ENCODE measurements at places on chromosomes 13 and 19. TPM values are rescaled to one million over a fixed set of nuclear protein-coding genes. Genes with fewer than 3 reads are reported as not detected.

Gene ZNF345
- 11.7 TPM for total RNA-seq

Gene SIGLEC6
- 0.23 TPM for total RNA-seq

Gene UPK1A
- total RNA-seq = not detected

Gene ATP12A
- total RNA-seq = not detected

Gene ADGRE2
- total RNA-seq = 0.82 TPM

Gene NCLN
- total RNA-seq = 55.9 TPM

Gene ALOX5AP
- total RNA-seq = 24.2 TPM

Gene FOXO1
- total RNA-seq = 73.0 TPM

Gene GJB6
- 2.9 TPM for total RNA-seq

Gene GARIN5A
- total RNA-seq = 1.2 TPM

Gene COG3
- total RNA-seq = 47.0 TPM

Gene FUT2
- not detected for total RNA-seq

Gene GJB2
- total RNA-seq = not detected

Gene PLEKHF1
- total RNA-seq = 42.6 TPM

Gene PLPP2
- 2.3 TPM for total RNA-seq

Gene FCGBP
- total RNA-seq = 88.0 TPM

Gene THAP8
- 4.7 TPM for total RNA-seq

DNA sequence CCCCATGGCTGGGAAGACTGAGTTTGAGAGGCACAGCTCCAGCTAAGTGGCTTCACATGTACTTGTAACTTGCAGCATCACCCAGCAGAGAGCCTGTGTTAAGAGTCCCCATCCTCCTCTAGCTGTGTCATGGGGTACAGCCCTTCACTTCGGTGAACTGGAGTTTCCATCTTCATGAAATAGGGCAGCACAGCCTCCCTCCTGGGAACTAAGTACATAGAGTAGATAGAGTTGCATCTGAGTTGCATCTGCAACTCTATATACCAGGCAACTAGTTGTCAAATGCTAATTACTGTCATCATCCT is 1.2 kb downstream of the PRDX2 start:
- DNase-seq = no peak

DNA sequence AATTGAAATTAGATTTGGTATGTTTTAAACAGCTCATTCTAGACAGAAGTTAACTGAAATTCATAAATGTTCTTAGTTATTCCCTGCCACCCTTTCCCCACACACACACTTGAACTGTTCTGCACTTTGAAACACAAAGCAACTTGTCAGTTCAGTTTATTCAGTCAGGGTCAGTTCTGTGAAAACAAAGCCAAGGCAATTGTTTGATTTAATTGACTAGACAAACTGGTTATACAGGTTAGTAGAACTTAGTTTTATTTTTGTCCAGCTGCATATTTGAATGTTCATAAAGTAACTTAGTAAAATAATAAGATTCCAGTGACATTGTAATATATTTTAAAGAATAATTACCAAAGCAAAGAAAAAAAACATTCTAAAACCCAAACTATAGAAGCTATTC is 98.3 kb upstream of the KLF5 start:
- no peak for DNase-seq

- DNase-seq = no peak
Measured at GRCh38 chr19:28475525-28475924, 737.4 kb downstream of the UQCRFS1 start.

GRCh38 chr19:11387162-11388034 is 3.3 kb upstream of the EPOR start:
- DNase-seq = no peak

GRCh38 chr19:16073988-16074387 is 2.3 kb upstream of the TPM4 start:
- peak; percentile 39 for DNase-seq

GRCh38 chr19:1858412-1859081 is 4.8 kb downstream of the KLF16 start:
- DNase-seq = no peak

GRCh38 chr19:38922482-38922881 is 8.1 kb downstream of the SARS2 start:
- no peak for DNase-seq

GRCh38 chr13:51895906-51896888 is 34.4 kb downstream of the CCDC70 start:
- DNase-seq = no peak

DNA sequence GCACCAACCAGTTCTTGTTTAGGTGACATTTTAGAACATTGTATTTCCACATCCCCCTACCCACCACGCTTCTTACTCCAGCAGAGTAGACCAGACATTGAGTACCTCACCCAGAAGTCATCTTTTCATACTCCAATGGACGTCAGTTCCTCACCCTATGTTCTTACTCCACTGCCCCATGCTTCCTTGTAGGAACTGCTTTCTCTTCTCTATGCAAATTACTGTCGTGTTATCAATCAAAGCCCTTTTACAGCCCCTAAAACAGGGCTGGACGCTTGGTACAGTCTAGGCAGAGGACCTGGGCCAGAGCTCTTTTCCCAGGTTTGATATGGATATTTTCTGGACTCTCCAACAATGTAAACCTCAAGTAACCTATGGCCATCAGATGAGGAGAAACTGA is 58.2 kb downstream of the USP12 start:
- DNase-seq = no peak

GRCh38 chr13:33997574-33997973 is 179.6 kb downstream of the RFC3 start:
- no peak for DNase-seq

- no peak for DNase-seq
Measured at GRCh38 chr19:5337708-5338655, 2.6 kb downstream of the PTPRS start.

DNA sequence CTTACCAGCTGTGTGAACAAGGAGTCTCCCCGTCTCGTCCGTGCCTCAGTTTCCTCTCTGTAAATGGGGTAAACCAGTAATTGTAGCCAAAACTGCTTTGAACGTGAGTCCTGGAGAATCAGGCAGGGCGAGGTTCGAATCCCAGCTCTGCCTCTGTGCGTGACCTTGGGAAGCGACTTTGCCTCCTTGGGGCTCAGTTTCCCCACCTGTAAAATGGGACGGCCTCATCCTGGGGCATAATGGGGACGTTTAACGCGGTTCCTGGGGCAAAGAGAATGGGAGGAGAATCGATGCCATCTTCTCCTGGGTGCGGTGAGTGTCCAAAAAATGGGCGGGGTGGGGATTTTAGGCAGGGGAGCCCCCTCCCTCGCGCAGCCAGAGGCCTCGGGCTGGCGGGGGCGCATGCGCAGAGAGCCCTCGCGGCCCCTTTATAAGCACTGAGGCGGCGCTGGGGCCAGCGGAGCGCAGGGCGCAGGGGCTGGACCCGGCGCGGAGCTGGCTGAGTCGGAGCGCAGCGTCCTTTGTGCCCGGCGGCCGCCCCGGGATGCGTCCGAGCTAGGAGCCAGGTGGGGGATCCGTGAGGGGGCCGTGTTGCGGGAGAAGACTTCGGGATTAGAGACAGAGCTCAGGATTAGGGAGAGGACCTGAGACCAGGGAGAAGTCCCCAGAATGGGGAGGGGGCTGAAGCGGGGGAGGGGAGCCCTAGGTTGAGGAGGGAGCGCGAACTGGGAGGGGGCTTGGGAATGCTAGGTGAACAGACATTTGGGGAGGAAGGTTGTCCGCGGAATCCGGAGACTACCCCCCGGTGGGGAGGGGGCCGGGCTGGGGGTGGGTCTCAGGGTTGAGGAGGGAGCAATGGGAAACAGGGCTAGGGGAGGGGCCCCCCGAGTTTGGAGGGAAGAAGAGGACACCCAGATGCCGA is at the start of gene NCAN:
Gene NCAN (plus strand): TSS at position 460 of the 922 bp plus-strand sequence. CDS start 4,996 bp downstream, outside the sequence.
- DNase-seq = no peak

GRCh38 chr13:109369353-109370052 is 416.9 kb downstream of the IRS2 start:
- no peak for DNase-seq

DNA sequence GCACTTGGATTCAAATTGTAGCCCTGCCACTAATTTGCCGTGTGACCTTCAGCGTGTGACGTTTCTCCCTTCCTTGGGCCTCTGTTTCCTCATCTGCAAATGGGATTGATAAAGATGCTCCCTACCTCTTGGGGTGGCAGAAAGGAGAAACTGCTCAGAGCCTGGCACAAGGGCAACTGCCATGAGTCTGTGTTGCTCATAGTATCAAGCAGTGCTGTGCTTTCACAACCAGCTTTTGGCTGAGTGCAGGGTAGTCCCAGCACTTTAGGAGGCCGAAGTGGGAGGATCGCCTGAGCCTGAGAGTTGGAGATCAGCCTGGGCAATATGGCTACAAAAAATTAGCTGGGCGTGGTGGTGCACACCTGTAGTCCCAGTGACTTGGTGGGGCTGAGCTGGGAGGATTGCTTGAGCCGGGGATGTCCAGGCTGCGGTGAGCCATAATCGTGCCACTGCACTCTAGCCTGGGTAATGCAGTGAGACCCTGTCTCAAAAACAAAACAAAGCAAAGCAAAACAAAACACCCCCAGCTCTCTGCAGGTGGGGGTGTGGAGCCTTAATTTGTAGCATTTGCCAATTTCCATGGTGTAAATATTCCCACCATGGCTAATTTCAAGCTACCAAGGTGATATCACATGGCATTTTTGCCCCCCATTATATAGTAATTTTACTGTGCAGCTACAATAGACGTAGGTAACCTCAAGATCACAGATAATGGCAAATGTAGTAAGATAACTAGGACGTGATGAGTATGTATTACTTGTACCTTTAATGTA is 1.6 kb upstream of the MARK4 start:
- no peak for DNase-seq

DNA sequence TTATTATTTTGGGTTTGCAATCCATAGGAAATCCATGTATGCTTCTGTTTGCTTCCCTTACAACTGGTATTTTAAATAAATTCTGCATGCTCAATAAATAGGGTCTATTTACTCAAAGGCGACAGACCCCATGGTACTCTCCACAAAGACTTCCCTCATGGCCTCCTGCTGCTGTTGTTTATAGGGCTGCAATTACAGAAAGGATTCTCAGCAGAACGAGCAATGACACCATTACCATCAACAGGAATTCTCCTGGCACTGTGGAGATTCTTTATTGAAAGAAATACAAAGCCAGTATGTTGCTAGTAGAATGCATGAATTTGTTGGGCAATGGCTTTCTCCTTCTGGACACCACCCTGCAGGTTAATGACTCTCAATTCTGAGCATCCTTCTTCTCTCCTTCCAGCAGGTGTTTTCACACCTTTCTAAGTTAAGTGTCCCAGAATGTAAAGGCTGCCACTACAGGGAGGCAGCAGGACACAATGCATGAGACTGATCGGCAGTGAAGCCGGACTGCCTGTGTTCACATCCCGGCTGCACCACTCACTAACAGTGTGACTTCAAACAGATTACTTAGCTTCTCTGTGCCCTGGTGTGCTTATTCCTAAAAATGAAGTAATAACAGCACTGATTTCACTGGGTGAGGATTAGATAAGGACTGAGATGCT is 360.2 kb downstream of the DNAJC15 start:
- DNase-seq = no peak

DNA sequence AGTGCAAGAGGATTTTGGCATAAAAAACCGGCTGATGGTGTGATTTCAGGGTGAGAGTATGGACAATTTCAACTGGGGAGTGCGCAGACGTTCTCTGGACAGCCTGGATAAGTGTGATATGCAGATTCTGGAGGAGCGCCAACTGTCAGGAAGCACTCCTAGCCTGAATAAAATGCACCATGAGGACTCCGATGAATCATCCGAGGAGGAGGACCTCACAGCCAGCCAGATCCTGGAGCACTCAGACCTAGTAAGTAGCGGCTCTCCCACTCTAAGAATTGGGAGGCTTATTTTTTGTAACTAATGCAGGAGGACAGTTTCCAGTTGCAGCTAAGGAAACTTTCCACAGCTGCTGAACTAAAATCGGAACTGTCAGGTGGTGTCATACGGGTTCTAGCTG is 53.6 kb downstream of the ZAR1L start:
- no peak for DNase-seq

DNA sequence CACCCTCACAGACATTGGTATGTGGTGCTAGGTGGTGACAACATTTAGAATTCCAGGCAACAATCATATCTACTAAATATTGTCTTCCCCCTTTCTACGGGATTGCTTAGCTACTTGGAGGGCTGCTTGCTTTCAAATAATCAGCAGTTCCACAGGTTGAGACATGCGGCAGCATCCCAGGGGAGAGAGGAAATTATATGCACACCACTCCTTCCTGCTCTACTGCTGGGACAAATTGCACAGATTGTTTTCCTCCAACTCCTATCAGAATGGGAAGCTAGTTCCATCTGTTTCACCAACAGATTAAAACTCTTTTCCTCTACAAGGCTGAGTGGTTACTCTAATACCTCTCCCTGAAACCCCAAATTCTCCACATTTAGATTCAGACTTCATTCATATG is 275.4 kb downstream of the DNAJC15 start:
- no peak for DNase-seq

DNA sequence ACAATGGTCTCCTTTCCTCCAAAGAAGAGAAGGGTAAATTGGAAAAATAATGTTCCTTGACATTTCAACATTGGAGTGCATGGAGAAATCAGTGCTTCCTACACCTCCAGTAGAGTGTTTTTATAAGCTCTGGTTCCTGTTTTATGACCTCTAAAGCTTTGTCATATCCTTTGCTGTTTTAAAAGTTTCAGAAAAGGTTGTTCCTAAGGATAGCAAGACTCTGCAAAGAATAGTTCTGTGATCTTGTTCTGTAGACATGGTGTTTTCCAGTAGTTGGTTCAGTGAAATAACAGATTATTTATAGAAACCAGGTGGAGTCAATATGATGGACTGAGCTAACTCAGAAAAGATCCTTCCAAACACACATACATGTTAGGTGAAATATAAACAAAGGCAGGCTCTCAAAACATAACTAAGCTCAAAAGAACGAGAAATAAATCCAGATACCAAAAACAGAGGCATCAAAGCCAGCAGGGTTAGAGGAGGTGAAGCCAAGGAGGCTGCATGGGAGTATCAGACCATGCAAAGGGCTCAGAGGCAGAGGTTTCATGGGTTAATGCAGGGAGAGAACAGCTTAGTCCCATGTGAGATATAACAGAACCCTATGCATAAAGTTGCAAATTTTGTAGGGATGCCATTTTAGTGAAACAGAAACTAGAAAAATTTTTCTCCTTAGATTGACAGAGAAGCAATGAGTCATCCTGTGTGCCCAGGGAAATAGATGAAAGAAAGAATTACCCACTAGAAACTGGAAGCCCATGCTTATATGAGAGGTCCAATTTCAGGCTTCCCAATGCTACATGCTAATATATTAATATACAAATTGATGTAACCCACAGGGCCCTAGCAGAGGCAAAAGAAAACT is 44.3 kb downstream of the SHISA2 start:
- no peak for DNase-seq

DNA sequence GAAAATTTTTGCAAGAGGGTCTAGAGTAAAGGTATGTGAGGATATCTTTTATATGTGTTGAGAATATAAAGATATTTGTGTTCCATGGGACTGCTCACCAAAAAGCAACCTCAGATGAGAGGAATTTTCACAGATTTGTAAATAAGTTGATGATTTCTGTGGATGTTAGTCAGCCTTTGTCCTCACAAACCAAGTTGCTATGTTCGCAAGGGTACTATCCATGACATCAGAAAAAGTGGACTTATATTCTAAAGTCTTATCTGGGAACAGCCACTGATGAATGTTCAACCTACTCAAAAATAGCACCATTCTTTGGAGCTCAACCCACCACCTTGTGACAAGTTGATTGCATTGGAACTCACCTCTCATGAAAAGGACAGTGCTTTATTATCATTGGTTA is 138.6 kb downstream of the PCDH20 start:
- DNase-seq = no peak

- DNase-seq = no peak
Measured at GRCh38 chr19:14412996-14413692, 6.0 kb downstream of the DDX39A start.
